ENCODE measurements at places on chromosomes 12 and 14.

DNA sequence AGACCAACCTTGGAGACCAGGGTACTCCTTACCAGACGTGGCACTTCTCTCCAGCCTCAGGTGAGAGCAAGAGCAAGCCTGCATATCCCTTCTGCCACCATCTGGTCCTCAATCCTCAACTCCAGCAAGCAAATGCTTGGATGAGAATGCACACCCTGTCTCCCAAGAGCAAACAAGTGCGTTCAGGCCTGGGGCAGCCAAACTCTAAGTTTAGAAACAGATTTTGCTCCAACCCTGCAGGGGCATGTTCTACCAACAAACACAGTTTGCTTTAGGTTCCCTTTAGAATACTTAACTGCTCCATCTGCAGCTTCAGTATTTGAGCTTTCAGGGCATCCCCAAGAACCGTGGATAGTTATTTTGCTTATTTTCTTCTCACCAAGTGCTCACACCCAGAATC is 55.9 kb upstream of the FICD start:
- no peak for DNase-seq

DNA sequence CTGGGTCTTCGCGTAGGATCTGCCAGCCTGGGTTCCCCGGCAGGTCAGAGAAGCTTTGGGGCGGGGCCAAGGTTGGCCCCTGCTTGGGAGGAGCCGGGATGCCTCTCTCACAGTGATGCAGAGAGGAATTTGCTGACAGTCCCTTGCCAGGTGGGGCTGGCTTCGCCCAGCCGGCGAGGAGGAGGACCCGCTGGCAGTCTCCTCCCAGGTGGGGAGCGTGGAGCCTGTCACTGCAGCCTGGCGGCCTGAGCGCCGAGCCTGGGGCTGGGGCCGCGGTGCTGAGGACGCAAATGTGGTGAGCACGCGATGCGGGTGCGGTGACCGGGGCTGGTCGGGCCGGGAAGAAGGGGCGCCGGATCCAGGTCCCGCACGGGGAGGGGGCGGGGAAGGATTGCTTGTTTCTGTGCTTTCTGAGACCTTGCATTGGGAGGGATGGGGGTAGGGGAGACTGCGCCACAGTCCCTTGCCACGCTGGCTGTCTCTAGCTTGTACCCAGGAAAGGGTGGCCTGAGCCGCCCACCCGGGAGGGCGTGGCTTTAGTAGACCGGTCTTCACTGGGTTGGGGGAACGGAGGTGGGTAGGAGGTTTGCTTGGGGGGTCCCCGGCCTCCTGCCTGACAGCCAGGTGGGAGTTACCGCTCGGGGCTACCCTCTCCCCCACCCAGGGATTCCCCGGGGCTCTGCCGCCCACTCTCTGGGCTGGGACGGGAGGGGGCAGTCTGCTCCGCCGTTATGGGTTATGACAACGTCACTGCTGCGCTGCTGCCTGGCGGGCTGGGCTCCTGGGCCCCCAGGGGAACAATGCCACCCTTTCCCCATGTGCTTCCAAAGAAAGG is at the start of gene TMEM63C:
Gene TMEM63C (plus strand): TSS at position 196 of the 835 bp plus-strand sequence. CDS start 37,016 bp downstream, outside the sequence.
- no peak for DNase-seq

DNA sequence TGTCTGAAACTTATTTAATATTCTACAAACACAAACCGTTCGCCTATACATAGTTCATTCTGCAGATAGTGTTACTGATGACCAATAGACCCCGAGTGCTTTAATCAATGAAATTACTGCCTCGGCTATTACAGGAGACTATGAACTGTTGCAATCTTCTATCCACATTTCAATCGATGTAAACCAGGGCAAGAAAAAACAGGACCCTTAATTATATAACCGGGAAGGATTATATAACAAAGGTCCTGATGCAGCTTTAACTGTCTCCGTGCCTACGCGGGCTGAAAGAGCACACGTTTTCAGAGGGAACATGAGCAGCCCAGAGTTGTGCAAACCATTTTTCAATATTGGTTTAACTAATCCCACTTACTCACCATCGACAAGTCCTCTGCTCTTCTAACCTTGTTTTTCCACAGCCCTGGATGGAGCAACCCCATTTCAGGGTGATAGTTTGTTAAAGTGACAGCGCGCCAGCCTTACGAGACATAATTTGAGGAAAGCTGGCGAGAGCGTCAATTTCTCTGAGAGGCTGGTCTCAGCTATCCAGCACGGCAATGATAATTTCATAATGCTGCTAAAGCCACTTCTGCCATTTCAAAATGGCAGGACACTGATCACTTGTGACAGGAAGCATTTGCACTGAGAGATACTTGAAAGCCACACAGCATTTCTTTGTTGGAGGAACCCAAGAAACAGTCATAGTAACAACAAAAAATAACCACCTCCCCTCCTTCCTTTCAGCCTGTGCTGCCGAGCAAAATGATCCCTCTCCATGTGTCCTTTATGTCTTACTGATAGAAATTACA is 184.6 kb downstream of the FOXN3 start:
- DNase-seq, result no peak

- DNase-seq, result no peak
Observed at GRCh38 chr12:124359671-124360581, 65.0 kb downstream of the RFLNA start.

GRCh38 chr14:89190765-89191513 is 226.1 kb downstream of the FOXN3 start:
- no peak for DNase-seq

- DNase-seq, result no peak
Observed at GRCh38 chr14:54322246-54322645, 74.6 kb upstream of the CDKN3 start.

- DNase-seq, result no peak
Observed at GRCh38 chr12:5768581-5769196, 176.4 kb downstream of the ANO2 start.

DNA sequence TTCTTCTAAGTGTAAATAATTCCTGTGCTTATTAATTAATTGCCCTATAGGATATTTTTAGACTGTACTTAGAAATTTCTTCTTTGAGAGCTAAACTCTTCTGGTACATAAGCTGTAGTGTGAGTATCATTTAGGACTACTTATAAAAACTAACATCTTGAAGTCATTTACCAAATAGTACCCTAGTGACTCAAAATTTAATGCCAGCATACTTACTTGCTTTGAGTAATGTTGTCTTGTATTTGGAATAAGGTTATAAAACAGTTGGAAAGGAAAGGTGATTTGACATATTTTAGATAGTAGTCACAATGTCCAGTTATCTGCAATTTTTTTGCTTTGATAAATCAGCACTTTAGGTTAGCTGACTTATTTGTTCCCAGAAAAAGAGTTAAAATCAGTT is 39.1 kb downstream of the SPATA7 start:
- DNase-seq, result no peak

- no peak for DNase-seq
Observed at GRCh38 chr14:65910108-65910786, 497.7 kb downstream of the FUT8 start.

DNA sequence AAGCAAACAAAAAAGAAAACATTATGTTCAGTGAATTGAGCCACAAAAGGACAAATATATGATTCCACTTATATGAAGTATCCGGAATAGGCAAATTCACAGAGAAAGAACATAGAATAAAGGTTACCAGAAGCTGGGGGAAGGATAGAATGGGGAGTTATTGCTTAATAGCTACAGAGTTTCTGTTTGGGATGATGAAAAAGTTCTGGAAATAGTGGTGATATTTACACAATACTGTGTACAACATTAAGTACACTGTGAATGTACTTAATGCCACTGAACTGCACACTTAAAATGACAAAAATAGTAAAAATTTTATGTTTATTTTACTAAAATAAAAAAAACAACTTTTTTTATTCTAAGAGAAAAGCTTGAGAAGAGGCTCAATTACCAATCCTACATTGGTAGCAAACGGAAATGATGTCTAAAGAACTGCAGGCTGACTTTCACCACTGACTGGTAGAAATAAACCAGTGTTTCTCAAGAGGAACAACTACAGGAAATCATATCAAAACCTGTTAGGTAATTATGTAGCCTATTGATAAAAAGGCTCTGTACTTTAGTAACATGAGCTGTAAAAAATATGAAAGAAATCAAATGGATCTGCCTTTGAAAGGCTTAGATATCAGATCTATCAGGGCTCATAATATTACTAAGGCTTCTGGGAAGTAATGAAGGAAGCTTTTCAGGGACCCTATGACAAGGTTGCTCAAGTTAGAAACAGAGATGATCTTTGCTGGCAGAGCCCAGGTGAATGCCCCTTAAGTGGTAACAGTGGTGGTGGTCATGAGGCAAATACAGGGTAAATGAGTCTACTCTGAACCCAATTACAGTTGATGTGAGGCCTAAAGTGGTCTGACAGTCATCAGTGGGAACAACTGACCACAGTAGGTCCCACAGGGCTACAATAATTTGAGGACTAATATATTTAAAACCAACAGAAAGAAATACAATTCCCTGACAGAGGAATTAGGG is 41.3 kb downstream of the BAZ1A start:
- no peak for DNase-seq

- no peak for DNase-seq
Observed at GRCh38 chr12:21599143-21599999, 5.3 kb downstream of the GYS2 start.

GRCh38 chr14:54116972-54117371 is 160.3 kb upstream of the BMP4 start:
- DNase-seq, result no peak

GRCh38 chr12:11815397-11815796 is 165.9 kb downstream of the ETV6 start:
- DNase-seq, result no peak

DNA sequence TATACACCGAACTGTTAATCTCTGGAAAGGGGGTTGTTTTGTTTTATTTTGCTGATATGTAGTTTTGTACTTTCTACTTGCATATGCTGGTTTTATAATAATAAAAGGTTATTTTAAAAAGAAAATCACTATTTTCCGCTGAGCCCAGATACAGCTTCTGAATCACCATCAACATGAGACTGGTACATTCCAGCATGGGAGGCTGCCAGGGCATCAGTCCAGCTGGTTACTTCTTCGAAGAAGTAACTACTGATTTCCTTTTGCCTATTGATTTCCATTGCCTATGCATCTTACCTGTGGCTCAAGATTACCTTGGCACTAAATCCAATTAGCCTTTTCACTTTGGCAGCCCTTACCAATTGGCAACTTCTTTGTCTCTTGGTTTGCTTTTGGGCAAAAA is 11.7 kb upstream of the OSBPL8 start:
- DNase-seq, result no peak

GRCh38 chr12:29682088-29682487 is 101.7 kb downstream of the TMTC1 start:
- no peak for DNase-seq

Measured in central memory CD8-positive, alpha-beta T cell (primary cell).